ENCODE measurements at places on chromosomes 7 and 10. TPM values are rescaled to one million over a fixed set of nuclear protein-coding genes. Genes with fewer than 3 reads are reported as not detected.

The UCMA gene
- total RNA-seq: not detected

The TAS2R3 gene
- total RNA-seq: 1.3 TPM

The AP1S1 gene
- total RNA-seq: 139 TPM

The STEAP1B gene
- 10.3 TPM for total RNA-seq

- DNase-seq: no peak
These were observed 1.4 kb downstream of the ERLIN1 start for GRCh38 chr10:100184426-100184825.
